ENCODE measurements at places on chromosomes 6 and 20.

DNA sequence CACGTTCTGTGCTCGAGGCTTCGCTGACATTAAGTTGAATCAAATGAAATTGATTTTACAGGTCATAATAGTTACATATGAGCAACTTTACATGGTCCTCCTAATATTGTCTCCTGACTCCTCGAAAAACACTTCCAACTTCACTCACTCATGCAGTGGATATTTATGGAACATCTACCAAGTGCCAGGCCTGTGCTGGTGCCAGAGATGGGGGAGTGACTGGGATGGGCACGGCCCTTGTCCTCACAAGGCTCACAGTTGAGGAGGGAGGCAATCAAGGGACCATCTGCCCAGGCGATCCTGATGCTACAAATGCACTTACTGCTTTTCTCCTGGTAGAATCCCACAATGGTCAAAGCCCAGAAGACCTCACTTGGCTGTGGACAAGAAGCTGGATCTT, 426.4 kb downstream of the PREX1 start:
- DNase-seq = no peak

DNA sequence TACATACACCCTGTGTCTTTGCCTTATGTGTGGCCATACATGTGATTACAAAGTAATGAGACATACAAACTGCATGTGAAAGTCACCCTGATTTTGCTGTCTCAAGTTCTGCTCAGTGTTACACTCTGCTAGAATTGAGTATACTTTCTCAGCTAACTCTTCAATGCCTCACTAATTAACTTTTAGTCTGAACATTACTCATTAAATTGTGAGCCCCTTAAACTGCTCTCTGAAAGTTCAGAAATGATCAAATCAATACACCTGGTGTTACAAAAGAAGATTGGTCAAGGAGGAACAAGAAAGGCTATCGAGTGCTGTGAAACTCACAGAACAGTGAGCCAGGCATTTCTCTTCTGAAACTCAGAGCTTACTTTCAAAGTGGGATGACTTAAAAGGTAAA, 71.3 kb downstream of the MKKS start:
- DNase-seq = no peak

DNA sequence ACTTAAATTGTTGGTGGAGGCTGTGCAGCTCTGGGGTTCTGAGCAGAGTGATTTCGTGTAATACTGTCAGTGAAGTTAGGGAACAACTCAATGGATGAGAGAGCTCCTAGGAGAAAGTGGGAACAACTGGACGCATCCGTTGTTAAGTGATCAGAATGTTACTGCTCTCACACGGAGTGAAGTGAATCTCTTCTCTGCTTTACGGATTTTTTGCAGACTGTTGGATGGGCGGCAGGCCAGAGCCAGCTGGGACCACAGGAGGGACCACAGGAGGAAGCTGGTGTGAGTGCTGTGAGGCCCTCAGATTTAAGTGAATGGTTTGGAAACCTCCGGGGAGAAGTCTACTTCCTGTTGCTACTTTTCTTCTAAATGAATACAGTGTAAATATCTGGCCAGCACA, 23.7 kb upstream of the PPP1R14C start:
- DNase-seq = no peak

DNA sequence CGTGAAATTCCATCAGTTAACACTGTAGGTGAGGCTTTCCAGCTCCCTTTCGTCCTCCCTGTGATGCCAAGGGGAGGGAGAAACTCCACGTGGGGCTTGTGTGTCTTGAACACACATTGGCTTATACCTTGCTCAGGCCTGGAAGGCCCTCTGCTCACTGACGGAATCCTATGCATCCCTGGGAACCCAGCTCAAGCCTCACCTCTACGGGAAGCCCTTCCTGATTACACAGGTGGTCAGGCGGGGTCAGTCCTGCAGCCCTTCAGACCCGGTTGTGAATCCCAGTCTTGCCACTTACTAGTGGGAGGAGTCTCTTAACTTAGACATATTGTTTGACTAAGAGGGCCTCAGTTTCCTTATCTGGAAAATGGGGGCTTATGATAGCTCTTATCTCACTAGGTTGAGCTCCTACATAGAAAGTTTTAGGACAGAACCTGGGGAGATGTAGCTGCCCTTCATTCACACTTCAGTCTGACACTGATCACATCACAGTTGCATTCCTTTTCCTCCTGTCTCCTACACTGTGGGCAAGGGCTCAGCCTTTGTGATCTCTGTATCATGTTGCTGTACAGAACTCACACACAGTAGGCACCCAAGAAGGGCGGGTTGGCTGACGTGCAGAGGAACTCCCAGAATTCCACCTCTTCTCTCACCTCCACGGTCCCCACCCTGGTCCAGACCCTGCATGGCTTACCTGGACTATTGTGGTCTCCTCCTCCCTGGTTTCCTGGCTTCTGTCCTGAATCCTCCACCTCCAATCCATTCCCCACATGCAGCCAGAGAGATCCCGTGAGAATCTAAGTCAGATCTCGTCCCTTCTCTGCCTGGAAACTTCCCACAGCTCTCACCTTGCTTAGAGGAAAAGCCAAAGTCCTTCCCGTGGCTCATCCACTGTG, 129.6 kb downstream of the CEBPB start:
- DNase-seq = no peak

DNA sequence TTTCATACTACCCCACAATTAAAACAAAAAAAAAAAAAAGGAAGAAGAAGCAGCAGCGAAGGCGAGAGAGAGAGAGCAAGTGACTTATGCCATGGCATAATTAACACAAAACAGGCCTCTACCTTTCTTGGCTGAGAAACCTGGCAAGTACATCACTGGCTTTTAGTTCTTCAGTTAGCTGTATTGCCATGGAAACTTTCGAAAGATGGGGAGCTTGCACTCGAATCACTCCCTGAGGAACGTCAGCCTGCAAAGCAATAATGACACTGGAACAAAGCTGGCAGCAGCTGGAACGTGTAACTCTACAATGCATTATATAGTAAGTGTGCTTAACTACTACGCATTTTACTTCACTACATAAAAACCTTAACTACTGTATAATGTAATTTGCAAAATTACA, 126.1 kb downstream of the ARHGAP18 start:
- DNase-seq = no peak

DNA sequence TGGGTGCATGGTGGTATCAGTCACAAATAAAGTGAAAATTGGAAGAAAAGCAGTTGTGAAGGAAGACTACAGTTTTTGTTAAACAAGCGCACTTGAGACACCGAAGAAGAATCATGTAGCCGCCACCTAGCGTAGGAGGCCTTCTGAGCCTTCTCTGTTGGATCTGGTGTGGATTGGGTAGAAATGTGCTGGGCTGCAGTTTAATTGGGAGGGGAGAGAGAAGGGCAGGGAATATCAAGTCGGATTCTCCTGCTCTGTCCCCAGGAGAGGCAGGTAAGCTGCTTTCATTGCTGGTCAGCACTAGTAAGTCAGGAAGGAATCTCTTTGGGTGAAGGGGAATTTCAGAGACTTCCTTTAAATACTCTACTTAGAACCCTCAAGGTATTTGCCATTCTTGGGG, 1.2 kb upstream of the FABP7 start:
- DNase-seq = no peak

DNA sequence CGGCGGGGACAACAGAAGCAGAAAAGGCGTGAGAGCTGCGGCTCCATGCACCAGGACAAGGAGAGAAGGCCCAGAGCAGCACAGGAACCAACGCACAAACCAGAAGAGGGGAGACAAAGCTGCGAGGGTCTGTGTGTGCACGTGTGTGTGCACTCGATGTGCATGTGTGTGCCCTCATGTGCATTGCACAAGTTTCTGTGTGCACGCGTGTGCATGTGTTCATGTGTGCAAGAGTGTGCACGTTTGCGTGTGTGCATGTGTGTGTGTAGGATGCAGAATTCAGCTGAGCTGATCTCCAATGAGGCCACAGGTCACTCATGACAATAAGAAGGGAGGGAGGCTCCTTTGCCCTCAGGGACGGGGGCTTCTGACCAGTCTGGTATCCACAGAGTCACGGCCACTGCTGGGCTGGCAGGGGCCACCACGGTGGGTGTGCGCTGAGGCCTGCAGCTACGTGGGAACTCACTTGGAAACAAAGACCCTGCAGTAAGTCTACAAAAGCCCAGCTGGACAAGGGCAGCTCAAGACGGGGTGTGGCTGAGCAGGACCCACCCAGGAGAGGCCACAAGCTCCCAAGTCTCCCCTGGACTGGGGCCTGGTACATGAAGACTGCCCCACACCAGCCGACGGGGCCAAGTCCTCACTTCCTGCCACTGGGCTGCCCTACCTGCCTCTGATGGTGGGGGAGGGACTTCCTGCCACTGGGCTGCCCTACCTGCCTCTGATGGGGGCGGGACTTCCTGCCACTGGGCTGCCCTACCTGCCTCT, 48.1 kb upstream of the CHRNA4 start:
- DNase-seq = no peak

DNA sequence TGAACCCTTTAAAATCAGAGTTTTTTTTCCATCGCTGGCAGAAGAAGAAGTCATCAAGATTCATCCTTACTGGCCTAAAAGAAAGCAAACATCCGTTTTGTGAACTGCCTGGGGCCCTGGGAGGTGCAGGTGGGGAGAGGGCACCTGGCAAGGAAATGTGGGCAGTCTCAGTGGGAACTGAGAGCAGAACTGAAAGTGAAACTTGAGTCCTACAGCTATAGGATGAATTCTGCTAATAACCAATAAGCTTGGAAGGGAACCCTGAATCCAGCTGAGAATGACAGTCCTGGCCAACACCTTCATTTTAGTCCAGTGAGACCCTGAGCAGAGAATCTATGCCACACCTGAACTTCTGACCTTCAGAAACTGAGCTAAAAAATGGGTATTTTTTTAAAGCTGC, 130.1 kb upstream of the ASCC3 start:
- no peak for DNase-seq

Data from activated CD4-positive, alpha-beta T cell treated with anti-CD3 and anti-CD28 coated beads, Interleukin-2, amount 50 U/mL, for 48 hours (primary cell).